Urinary bladder (tissue), 4 donors: ENCODE measurements at places on chromosomes 5 and 9. TPM values are rescaled to one million over a fixed set of nuclear protein-coding genes. Genes with fewer than 3 reads are reported as not detected.

RPL7A gene
- 1,153 TPM for total RNA-seq

DNA sequence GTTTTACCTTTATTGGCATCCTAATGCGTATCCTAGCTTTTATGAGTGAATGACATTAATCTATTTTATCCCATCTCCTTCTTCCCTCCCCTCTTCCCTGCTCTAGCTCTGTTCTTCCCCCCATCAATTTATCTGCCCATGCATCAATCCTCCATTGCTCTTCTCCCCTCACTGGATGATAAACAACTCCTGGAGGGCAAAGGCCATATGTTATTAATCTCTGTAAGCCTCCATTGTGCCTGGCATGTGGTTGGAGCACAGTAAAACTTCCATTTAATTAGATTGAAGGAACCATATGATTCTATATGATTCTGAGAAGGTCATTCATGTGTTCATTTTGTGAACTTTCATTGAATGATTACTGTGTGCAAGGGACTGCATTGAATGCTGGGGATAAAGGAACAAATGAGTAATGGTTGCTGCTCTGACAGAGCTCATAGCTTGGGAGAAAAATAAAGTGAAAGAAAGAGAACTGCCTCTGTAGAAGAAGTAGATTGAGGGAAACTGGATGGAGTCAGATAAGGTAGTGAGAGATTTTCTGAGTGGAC is 85.0 kb downstream of the MEGF10 start:
- DNase-seq = no peak

- DNase-seq = no peak
These were observed 220.9 kb downstream of the MAPKAP1 start for GRCh38 chr9:125486152-125486508.

DNA sequence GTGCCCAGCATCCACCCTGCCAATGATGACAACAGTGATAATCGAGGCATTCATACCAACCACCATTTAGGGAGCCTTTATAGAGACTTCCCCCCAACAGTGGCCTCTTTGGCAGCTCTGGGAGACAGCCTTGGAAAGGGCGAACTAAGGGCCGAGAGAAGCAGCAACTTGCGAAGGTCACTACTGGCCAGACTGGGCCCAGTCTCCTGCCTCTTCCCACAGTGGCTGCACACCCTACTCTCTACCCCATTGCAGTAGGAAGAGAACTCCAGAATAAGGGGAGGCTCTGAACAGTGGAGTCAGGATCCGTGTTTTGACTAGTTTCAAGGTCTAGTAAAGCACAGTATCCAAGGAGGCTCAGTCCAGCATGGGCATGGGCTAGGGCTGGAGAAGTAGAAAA is 5.3 kb downstream of the LHX6 start:
- no peak for DNase-seq

- DNase-seq = no peak
These were observed 112.6 kb downstream of the ESM1 start for GRCh38 chr5:54872810-54873209.

FST gene
- total RNA-seq = 19.7 TPM

DNA sequence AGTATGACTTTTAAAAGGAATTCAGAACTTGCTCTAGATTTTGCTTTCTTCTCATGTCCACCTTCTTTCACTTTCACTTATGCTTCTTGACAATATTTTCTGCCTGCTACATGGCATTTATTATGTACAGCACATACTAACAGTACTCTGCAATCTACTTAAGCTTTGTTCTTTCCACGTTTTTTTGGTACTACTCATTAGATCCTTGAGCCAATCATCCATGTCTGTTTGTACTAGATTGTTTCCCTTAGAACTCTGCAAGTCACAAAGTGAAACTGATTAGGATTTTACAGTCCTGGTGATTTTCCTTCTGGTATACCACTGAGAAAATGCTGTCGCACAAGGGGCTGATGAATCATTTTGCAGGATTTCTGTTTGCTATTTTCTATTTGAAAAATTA is 78.3 kb downstream of the PARP8 start:
- DNase-seq = no peak

DNA sequence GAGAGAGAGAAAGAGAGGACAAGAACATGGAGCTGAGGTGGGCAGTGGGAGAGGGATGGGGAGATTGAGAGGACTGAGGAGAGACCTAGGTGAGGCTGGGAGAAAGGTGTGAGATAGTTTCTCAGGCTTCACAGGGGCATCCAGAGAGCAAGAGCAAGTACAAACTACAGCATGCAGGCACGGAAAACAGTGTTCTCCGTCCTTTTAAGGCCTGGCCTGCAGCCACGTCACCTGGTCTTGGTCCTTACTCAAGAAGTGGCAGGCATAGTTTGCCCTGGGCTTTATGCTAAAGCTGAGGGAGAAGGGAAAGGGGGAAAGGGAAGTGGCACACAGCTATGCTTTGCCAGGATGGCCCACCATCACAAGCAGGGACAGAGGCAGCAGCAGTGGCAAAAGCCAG is 65.7 kb downstream of the SIL1 start:
- no peak for DNase-seq

DNA sequence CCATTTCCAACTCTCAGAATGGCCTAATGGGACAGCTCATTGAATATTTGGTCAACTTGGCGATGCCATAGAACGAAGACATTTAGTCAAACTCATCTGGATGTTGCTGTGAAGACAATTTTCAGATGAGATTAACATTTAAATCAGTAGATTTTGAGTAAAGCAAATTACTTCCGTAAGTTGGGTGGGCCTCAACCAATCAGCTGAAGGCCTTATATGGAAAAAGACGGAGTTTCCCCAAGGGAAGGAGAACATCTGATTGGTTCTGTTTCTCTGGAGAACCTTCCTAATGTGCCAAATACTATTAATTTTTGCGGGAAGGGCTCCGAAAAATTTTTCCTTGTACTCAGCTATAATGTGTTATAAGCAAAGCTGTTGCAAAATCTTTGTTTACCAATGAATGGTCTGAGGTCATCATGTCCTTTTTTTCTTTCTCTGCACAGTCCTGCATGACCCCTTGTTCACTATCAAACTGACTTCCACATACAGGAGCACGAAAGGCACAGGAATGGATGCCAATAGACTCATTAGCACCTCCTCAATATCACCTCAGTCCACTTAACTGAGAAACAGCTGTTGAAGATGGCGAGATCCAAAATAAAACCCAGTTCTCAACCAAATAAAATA is 27.8 kb downstream of the CRHBP start:
- DNase-seq = no peak

SMIM32 gene
- total RNA-seq = not detected

OR1Q1 gene
- total RNA-seq = not detected

DNA sequence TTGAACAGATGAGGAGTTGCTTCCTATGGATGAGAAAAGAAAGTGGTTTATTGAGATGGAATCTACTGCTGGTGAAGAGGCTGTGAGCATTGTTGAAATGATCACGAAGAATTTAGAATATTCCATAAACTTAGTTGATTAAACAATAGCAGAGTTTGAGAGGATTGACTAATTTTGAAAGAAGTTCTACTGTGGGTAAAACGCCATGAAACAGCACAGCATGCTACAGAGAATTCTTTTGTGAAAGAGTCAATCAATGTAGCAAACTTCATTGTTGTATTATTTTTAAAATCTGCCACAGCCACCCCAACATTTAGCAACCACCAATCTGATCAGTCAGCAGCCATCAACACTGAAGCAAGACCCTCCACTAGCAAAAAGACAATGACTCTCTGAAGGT is 309.1 kb downstream of the SPOCK1 start:
- no peak for DNase-seq

C9 gene
- not detected for total RNA-seq

GRCh38 chr9:110030632-110031031 is 177.3 kb downstream of the C9orf152 start:
- no peak for DNase-seq

- DNase-seq = no peak
These were observed 559 bp downstream of the ROR2 start for GRCh38 chr9:91949392-91949945.

DNA sequence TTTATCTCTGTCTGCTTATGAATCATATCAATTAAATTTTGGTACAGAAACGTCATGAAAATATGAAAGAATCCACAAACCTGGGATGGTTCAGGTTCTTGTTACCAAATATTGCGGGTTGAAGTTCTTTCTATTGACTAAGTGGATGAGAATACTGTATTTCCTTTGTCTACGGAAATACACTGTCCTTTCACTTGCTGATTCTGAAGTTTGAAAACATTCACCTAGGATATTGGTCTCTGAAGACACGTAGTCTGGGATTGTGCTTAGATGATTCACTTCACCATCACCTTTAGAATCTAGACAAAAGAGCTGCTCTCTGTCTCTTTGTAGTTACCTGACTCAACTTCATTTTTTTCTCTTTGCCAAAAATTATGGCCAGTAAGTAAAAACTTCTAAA is 222.4 kb downstream of the FBN2 start:
- DNase-seq = no peak

DNA sequence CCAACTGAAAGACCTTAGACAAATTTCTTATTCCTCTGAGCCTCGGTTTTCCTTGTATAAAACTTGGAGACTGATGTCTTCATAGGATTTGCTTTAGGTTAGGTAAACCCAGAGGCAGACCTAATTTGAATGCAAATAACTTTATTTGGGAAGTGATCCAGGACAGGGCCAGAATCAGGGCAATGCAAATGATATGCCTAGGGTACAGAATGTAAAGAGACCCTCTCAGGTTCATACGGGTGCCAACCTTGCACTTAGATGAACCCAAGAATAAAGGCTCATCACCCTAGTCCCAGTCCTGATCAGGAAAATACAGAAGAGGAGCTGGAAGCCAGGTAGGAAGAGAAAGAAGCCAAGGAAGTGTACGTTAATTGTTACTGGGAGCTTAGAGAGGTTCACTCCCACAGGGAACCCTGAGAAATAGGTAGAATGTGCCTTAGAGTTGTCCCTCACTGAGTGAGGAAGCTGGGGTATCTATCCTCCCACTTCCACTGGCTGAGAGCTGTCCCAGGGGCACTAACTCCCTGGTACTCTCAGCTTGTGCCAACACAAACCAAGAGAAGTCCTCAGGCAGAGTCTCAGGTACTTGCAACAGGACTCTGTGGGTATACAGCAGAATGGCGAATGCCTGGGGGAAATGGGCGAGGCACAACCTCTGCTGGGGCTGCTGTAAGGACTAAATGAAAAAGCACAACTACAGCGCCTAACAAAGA is 3.1 kb upstream of the HK3 start:
- DNase-seq = no peak

DNA sequence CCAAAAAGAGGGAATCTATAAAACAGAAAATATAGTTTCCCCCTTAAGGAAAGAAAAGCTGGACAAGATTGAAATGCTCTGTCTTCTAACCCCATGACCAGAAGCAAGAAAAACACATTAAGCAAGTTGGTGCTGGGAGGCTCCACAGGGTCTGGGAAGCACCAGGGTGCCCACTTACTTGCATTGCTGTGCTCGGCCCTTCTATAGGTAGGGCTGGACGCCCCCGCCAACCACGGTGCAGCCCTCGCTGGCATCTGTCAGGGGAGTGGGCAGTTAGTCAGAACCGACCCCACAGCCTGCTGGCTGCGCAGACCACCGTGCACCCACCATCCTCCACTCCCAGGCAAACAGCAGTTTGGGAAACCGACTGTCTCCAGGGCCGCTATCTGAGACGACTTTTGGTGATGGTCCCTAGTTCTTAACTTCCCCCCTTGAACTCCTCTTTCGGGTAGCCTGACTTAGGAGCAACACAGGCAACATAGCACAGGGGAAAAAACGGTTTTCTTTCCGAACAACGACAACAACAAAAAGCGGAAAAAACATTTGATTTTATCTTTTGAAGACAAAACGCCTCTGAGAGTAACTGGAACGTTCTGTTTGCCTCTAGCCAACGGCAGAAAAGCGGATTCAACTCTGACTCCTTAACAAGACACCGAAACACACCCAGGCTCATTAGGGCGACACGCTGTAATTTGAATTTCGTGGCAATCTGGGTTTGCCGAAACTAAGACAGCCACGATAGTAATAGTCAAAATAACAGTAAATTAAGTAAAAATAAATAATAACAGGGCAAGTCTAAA is 3.9 kb downstream of the IRX2 start:
- DNase-seq = no peak

GRCh38 chr5:96548905-96549304 is 113.3 kb upstream of the CAST start:
- DNase-seq = no peak

GRCh38 chr9:92184041-92184564 is 68.9 kb upstream of the SPTLC1 start:
- no peak for DNase-seq

C9orf50 gene
- not detected for total RNA-seq

SH3GL2 gene
- total RNA-seq = 4.5 TPM

DNA sequence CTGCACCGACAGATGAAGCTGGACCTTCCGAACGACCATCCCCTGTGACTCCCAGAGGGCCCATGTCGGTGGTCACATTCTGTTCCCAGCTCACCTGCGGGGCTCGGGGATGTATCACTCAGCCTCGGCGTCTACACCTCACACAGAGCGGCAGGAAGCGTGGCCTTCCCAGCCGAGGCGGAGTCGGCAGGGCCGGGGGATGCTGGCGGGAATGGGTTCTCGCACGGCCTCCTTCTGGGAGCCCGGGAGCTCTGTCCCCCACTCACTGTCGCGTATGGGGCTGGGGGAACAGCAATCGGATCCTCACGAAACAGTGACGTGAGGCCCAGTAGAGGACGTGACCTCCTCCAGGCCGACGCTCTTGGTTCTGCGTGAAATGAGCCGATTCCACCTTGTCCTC is 20.4 kb downstream of the NACC2 start:
- no peak for DNase-seq

- no peak for DNase-seq
These were observed 3.4 kb downstream of the PPWD1 start for GRCh38 chr5:65566505-65566904.

DNA sequence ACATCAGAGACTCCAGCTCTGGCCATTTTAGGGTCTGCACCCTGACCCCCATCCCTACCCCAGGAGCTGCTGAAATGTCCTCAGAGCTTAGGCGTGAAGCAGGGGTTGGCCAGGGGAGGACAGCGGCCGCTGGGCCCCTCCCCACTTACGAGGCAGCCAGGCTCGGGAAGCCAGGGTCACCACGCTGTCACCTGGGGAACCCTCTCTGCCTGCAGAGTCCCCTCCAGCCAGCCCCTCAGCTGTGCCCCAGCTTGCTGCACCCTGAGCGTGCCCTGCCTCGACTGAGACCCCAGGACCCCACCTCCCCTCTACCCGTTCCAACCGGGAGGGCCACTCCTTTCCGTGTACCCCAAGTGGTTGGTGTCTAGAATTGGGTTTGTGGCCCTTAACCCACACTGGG is 2.7 kb downstream of the LCN10 start:
- DNase-seq = no peak

GRCh38 chr5:122984425-122984824 is 52.1 kb downstream of the PPIC start:
- no peak for DNase-seq

DNA sequence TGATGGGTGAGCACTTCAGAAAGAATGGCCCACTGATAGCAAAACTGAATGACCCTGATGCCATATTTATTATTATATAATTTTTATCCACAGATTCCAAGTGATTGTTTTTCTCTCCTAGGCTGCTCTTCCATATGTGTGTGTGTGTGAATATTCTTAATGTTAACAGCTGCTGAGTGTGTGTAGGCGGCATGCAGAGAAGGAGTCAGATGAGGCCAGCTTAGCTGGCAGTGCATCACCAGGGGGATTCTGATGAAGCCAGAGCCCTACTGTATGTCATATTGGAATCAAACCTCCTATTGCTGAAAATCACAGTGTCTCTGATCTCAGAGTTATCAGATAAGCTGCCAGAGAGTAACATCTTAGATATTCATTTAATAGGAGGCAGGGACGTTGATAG is 177.1 kb downstream of the DMAC1 start:
- DNase-seq = no peak
